CD8-positive, alpha-beta T cell (primary cell): ENCODE measurements at places on chromosomes 16 and 17.

DNA sequence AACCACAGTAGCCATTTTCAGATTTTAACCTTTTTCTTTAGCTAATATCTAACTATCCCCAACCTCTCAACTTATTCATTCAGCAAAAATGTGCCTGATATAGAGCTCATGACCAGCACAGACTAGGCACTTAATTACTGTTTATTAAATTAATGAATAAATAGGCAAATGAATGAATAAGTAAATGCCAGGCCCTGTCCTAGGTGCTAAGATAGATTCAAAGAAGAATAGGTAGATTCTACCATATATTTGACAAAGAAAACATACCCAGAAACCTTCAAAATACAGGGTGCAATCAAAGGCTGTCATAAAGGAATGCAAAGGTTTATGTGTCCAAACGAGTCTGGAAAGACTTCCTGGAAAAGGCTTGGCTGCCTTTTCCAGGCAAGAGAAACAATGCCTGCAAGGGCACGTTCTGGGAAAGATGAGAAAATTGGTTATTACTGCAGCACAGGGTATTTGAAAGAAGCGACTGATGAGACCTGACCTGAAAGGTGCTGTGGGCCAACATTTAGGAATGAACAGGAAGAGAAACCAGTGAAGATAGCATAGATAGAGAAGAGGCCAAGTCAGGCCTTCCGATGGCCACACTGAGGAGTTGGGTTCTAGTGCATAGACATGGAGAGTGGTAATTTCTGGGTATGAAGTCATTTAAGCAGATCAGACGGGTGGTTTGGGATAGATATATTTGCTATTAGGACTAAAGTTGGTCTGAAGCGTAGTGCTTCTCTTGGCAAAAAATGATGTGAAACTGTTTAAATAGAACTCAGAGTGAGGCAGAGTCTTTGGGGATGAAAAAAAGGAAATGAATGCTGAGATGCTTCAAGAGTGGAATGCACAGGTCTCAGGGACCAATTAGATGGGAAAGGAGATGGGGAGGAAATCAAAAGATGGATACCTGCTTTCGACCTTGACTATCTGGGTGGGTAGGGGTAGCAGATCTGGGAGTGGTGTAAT, 11.4 kb upstream of the CCL2 start:
- no peak for DNase-seq

DNA sequence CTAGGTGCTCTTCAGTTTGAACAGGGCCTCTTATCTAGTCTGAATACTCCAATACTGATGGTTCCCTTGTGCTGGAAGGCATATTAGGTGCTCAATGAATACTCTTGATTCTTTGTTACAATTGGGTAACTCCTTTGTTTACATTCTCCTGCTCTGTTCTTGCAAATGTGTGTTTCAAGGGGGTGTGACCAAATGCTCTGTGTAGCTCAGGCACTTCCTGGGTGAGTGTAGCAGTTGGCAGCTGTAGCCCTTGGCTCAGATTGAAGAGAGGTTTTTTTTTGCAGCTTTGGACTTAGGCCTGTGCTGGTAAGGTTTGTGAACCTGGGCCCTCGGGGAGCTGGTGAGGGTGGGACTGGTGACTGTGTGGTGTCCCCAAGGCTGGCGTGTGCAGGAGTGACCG, 20.2 kb downstream of the TBCD start:
- DNase-seq: no peak

DNA sequence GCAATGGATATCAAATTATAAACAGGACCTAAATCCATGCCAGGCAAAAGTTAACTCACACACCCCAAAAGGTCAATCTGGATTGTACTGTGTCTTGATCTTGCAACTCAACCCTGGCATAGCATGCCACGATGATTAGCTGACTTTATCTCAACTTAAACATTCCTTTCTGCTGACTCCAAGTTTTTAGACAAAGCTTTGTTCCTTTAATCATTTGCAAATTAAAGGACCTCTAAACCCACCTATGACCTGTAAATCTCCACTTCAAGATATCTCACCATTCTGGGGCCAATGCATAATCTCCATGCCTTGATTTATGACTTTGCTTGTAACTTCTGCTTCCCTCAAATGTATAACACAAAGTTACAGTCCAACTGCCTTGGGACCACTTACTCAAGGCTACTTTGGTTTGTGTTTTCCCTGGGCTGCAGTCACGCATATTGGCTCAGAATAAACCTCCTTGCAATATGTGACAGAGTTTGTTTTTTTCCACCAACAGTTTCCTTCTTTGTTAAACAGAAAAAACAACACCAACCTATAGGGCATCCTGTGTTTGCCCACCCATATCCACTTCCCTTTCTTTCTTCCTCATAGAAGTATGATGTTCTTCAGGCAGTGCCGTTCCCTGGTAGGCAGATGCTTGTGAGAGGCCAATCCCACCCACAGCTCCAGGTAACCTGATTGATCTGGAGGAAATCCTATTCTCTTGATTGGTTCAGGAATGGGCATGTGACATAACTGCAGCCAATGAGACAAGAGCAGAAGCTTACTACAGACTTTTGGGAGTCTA, 390.6 kb upstream of the ERCC4 start:
- no peak for DNase-seq

- DNase-seq: no peak
These were observed 505.8 kb upstream of the HSBP1 start for GRCh38 chr16:83301971-83302370.

GRCh38 chr16:12498077-12498476, 305.6 kb downstream of the CPPED1 start:
- no peak for DNase-seq

- DNase-seq: no peak
These were observed 12.9 kb upstream of the SLC39A11 start for GRCh38 chr17:73105431-73105830.

DNA sequence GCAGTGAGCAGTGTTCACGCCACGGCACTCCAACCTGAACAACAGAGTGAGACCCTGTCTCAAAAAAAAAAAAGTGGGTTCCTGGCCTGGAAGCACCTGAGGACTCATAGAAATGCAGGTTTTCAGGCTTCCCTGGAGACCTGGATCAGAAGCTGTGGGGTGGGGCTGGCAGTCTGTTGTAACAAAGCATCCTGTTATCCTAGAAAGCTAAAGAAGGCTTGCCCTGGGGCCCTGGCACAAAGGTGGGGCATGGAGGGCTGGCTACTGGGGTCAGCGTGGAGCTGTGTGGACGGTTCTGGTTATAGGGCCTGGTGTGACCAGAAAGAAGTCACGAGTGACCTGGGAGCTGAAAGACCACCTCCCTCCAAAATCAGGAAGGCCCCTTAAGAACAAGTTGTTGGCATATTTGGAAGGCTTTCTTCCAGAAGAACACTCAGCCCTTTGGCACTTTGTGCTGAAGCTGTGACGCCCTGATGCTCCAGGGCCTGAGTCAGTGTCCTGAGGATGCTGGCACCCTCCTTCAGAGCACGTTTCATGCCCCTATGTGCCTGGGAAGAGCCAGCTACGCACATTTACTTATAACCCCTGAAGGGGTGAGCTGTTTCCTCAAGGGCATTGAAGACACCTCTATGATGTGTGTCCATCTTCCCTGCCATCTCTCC, 6.2 kb downstream of the CRISPLD2 start:
- no peak for DNase-seq

- DNase-seq: no peak
These were observed 11.2 kb downstream of the MAP3K14 start for GRCh38 chr17:45305530-45306087.

- DNase-seq: no peak
These were observed 34.5 kb downstream of the SIAH1 start for GRCh38 chr16:48350736-48351135.

DNA sequence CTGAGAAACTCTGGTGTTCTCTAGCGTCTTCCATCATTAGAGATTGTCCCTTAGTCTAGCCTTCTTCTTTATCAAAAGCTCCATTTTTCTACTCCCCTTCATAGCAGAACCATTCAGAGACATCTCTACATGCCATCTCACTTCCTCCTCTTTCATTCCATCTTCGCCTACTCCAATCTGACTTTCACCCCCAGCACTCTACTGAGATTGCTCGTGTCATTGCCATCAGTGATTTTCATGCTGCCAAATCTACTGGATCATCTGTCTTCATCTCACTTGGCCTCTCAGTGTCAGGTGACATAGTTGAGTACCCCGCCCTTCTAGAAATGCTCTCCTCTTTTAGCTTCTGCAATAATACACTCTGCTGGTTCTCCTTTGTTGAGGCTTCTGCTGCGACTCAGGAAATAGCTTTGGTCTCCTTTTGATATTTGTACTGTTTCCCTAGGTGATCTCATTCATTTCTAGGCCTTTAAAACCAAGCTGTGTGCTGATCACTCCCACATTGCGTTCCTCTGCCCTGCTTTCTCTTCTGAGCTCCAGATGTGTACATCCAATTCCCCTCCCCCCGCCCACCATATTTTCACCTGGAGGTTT, 119.1 kb downstream of the FTO start:
- DNase-seq: peak; percentile 30

DNA sequence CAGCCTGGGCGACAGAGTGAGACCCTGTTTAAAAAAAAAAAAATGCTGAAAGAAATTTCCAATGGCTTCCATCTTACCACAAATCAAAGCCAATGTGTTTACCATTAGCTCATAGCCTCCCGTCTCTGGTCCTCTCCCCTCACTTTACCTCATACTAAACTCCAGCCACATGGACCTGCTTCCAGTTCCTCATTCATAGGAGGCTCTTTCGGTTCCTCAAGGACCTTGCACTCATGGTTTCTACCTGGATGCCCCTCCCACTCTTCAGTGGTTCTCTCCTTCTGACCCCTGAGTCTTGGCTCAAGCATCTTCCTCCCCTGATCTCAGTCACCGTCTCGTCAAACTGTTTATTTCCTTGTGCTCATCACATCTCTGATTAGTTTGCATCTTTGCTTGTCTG, 3.8 kb upstream of the DEF8 start:
- no peak for DNase-seq

GRCh38 chr17:79214940-79215604, 140.4 kb downstream of the ENGASE start:
- no peak for DNase-seq
